GM04503 (cell line): ENCODE measurements at places on chromosomes 6 and 20.

GRCh38 chr6:166516251-166516884 lies 70.1 kb downstream of the RAMACL start:
- DNase-seq, result no peak

DNA sequence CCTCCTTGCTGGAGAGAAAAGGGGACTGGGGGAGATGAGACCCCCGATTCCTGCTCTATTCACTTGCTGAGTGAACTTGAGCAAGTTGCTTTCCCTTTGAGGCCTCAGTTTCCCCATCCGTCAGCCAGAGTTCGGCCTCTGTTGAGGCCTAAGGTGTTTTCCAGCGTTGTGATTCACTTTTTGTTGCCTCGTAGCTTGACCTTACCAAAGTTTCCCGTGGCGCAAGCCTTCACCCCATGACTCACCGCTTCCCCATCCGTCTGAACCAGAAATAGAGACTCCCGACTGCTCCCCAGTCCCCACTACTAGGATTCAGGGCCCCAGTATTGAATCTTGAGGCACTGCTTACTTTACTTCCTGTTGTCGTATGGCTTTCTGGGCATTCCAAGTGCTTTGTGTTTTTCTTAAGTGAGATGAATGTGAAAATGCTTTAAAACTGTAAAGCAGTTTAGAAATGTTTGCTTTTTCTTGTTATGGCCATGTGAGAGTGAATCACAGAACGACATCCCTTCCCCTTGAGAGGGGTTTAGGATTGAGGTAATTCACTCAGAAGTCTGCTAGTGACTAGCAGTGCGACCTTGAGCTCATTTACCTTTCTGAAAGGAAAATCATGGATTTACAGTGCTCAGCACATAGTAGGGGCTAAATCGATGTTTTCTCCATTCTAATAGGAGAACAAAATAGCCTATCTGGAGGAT lies 1.2 kb downstream of the CHMP4B start:
- peak; percentile 64 for DNase-seq

DNA sequence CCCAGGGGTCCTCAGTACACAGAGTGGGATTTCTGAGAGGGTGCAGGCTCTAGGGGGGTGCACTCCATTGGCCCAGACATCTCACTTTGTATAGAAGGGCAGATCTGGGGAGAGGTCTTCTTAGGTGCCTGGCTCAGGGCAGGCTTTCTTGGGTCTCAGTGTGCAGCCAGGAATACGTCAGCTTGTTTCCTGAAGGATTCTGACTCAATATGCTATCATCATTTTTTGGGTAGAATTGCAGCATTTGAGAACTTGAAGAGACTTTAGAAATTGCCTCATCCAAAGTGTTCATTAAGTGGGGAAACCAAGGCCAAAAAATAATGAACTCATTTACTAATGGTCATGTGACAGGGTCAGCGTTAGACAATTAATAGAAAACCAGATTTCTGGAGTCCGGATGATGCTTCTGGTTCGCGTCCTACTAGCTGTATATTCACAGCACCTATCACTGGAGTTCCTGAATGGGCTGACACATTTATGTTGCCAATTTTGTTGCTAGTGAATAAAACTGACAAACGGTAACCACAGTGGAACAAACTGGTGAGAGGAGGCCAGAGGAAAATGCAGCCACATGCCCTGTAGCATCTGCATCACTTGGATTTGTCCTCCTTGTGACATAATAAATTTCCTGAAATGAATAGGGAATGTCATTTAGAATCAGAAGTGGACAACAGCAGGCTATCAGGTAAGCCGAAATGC lies 238.9 kb downstream of the TBC1D7 start:
- DNase-seq, result peak; percentile 12

DNA sequence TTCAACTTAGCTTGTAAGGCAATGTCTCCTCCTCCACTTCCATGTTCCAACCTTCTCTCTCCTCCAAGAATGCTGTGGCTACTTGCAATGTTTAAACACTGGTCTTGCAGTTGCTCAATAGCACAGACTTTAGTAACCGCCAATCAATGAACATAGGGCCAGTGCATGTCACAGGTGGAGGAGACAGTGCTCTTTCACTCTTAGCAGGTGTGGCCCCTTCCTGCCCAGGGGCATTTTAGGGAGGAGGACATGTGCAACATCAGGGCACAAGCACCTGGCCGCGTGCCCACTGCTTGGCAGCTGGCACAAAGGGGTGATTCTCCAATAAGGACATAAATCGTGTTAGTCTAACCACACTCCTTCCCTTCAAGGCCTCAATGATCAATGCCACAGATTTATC lies 41.3 kb downstream of the ADGRF1 start:
- DNase-seq, result no peak

GRCh38 chr6:90372450-90372849 lies 75.8 kb upstream of the BACH2 start:
- no peak for DNase-seq

DNA sequence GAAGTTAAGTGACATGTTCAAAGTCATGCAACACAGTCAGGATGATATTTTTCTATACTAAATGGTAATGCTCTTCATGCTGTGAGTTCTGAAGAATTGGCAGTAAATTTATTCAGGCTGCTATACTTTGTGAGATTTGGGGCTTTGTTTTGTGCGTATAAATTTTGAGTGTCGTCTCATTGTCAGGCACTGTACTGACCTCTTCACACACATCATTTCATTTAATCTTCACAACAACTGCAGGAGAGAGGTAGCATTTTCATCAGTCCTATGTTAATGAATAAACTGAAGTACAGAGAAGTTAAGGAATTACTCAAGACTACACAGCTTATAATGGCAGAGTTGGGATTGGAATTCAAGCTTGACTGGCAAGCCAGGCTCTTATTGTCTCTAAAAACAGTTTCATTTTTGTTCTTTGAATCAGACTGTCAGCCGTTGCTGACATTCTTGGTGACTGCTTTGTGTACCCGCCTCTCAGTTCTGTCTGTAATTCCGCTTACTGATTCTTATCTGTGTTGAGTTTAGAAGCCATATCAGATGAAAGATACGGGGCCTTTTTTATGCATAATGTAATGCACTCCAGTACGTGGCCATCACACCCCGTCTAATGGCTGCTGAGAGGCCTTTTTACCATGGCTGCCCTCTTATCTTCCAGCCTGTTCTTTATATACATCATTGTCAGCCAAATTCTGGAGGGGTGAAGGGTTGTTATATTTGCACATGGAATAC lies 274.9 kb downstream of the UTRN start:
- no peak for DNase-seq

- DNase-seq, result no peak
These were observed 399.1 kb upstream of the NOX3 start for GRCh38 chr6:155854787-155855186.

DNA sequence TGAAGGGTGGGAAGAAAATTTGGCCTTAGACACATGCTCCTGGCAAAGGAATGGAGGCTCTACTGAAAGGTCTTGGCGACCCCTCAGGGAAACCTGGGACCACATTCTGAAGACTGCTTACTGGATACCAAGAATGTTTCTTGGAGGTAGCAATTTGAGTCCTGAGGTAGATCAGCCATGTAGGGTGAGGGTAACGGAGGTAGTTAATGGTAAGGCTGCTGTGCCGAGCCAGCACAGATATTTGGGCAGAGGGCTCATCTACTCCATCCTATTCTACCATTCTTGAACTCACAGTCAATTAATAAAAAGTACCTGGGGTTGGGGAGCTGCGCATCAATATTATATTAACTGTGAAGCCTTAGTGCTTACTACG lies 401 bp upstream of the PHF3 start:
- DNase-seq, result no peak

- peak; percentile 92 for DNase-seq
These were observed 6.7 kb upstream of the IFT52 start for GRCh38 chr20:43583982-43584432.

DNA sequence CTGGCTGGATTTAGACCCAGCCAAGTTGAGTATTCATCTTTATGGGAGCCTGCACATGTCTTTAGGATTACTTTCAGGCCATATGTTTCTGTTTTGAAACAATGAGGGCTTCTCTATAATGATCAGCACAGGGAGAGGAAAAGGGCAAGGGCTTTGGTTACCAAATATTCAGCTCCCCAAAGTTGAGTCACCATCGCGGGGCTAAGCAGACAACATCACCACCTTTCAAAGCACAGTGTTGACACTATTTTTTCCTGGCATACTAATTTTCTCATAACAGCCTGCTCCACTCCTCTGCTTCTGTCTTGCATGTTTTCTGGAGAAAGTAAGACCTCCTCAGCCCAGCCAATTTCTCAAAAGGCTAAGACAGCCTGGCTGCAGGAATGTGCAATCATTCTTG lies 4.9 kb downstream of the SCML4 start:
- DNase-seq, result no peak

- no peak for DNase-seq
These were observed 3.4 kb downstream of the APMAP start for GRCh38 chr20:24989162-24989561.

GRCh38 chr20:61991476-61991875 lies 74.2 kb downstream of the TAF4 start:
- no peak for DNase-seq

GRCh38 chr6:122007339-122007738 lies 392.1 kb upstream of the HSF2 start:
- DNase-seq, result no peak

- DNase-seq, result no peak
These were observed 11.6 kb downstream of the JAG1 start for GRCh38 chr20:10662151-10662550.

DNA sequence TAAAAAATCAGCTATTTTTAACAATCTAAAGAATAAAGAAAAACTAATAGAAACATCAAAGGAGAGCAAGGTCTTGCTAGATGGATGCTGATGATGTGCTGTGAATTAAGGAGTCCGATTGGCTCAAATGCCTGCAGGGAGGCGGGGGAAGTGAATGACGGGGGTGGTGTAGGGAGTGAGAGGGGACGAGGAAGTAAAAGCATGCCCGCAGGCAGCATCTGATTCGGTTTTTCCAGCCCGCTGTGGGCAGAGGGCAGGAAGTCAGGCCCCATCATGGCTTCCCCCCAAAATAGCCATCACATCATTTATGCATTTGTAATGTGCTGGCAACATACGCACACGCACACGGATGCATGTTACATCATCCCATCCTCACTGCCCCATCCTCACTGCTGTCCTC lies 10.3 kb downstream of the RSPO4 start:
- no peak for DNase-seq

- peak; percentile 16 for DNase-seq
These were observed 91.7 kb downstream of the CLIC5 start for GRCh38 chr6:45923831-45924391.

DNA sequence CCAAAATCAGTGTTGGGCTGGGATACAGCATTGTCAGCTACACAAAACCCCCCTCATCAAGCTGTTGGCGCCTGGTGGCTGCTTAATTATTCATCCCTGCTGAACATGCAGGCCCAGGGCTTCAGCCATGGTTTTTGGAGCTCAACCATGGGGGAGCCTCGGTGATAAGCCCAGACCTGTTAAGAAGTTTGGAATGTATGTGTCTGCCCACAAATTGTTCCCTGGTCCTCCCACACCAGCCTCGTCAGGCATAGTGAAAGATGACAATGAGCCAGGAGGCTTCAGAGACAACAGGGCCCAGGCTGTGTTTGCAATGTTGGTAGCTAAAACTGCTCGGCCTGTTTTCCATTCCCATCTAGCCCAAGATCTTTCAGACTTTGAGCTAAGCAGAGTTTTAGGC lies 34.8 kb upstream of the SIRPA start:
- DNase-seq, result peak; percentile 65

DNA sequence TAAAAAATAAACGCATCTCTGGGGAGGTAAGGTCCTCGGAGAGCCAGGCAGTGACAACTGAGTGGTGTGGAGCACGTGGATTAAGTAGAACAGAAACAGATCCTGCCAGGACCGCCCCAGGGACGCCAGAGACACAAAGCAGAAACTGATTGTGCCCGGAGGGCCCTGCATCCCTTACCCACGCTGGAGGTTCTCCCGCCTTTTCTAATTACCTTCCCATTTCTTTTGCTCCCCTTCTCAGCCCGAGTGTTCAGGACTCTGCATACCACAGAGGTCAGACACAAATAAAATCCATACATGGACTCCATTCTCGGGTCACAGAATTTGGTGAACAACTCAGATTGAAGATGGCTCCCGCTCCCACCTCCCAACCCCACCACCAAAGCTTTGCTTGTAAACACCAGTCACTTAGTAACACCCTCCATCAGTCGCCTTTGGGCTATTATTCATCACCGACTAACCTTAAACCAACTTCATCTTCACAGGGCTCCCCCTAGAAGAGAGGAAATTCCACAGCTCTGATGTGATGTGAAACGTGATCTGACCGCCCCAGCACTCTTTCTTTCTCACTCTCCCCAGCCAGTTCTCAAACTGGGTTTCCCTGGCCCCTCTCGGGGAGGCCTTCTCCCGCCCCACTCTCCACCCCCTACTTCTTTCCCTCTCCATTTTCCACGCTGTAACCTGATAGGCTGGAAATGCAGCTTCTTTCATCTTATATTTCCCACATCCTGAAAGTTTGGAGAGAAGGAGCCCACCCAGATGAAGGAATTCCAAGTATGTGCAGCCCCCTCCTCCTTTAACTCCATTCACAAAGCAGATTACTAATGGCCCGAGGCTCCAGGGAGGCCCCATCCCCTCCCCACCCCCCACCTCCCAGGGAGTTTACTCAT lies 32.5 kb upstream of the PIM1 start:
- DNase-seq, result peak; percentile 98

GRCh38 chr6:16698162-16698533 lies 63.1 kb downstream of the ATXN1 start:
- no peak for DNase-seq

DNA sequence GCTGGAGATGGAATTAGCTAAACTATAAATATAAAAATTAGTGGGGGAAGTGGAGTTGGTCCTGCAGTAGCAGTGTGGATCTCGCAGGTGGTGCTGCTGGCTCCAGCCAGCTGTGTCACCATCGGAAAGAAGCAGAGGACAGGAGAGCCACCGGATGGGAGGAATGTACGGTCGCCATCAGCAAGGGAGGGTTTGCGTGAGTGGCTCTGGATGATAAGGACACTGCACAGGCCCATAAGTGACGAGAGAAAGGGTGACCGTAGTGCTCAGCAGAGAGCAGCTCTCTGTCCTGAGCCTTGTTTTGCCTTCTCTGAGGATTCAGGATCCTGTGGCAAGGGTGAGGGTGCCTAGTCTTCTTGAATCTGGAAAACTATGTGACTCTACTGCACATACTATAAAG lies 378.7 kb downstream of the ZFAND3 start:
- DNase-seq, result no peak

DNA sequence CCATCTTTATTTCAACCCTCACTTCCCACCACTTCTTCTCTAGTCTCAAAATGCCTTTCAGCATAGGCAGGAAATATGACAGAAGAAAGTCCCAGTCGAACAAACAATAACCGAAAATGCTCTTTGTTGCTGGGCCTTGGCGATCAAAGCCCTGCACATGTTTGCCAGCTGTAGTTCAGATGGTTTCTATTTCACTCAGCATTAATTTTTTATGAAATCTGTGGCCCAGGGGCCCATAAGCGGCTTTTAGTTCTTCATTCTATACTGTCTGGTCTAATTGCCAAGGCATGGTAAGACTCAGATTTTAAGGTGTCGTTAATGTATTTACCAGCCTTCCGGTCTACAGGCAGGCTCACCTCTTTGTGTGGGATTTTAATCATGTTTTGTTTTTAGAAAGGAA lies 10.9 kb upstream of the F13A1 start:
- no peak for DNase-seq

DNA sequence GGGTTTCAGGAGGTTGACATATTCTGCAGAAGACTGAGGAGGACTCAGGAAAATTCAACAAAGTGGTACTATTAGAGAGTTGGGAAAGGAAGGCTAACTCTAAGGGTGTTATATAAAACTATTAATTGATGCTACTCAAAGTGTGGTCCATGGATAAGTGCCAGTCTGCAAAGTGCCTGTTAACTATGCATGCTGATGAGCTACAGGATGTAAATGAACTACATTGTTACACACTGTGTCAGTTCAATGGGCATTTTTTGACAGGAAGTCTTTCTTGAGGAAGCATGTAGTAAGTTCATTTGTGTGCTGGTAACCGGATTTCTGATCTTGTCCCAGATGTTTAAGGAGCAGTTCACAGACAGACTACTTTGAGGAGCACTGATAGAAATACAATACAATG lies 75.6 kb downstream of the KLHL32 start:
- DNase-seq, result no peak
